ENCODE measurements at places on chromosomes 3 and 15.

DNA sequence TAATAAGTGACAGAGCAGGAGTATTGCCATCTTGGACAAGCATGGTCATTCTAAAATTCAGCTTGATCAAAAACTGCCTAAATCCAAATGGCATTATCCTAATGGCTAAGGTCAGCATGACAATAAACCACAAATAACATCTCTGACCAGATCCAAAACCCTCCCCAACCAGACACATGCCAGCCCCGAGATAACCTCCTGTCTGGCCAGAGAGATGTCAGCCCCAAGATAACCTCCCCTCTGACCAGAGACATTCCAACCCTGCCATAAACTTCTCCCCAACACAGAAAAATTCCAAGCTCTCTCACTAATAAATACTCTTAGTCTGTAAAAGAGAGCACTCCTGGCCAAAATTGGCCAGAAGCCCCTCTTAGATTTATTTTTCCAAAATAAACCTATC is 470.5 kb upstream of the UBE2E2 start:
- DNase-seq = no peak

- no peak for DNase-seq
These were observed 482 bp upstream of the OGG1 start for GRCh38 chr3:9749296-9749644.

- DNase-seq = no peak
These were observed 6.5 kb upstream of the TM4SF19 start for GRCh38 chr3:196344663-196345062.

GRCh38 chr3:112456147-112456546 is 43.1 kb downstream of the BTLA start:
- no peak for DNase-seq

DNA sequence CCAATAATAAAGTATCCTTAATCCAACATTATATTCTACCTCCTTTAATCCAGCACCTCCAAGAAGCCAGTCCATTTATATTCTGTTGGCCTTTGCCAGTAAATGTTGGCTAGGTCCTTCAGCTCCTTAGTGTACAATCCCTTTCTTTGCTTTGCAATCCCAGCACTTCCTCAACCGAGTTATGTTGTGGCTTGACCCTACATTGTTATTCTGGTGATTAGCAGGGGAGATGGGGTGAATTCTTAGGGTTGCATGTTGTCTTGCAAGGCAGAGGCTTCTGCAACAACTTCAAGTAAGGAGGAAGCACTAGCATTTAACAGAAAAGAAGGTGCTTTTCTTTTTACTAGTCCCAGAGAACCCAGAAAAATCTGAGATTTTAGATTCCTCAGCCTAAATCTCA is 127.2 kb downstream of the CD47 start:
- no peak for DNase-seq

- no peak for DNase-seq
These were observed 88.3 kb upstream of the PPIB start for GRCh38 chr15:64251121-64251520.

DNA sequence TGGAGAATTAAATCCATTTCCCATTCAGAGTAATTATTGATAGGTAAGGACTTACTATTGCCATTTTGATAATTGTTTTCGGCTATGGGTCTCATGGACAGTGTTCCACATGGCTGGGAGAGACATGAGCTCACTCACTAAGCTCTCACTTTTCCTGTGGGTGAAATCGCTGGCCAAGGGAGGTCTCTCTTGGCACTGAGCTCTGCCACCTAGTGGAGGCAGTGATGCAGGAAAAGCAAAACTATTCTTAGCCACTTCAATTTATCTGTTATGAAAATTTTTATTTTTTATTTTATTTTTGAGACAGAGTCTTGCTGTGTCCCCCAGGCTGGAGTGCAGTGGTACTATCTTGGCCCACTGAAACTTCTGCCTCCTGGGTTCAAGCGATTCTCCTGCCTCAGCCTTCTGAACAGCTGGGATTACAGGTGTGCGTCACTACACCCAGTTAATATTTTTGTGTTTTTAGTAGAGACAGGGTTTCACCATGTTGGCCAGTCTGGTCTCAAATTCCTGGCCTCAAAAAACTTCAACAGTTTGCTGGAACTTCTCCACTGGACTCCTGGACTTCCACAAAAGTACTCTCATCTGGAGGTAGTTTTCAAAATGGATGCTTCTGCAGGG is 4.7 kb upstream of the RNF13 start:
- DNase-seq = peak; percentile 65

DNA sequence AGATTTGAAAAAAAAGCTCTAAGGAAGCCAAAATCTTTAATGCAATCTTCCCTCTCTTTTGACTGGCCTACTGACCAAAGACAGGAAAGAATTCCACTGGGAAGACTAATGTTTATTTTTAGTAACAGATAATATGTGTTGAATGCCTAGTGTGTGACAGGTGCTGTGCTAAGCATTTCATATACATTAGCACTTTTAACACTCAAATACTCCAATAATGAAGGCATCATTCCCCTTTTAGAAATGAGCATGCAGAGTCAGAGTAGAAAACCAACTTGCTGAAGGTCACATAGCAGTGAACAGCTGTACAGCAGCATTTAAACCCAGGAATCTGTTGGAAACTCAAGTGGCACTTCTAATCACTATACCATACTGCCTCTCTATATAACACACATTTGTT is 170.6 kb downstream of the MINAR1 start:
- no peak for DNase-seq

- no peak for DNase-seq
These were observed 419.4 kb upstream of the ADAMTS9 start for GRCh38 chr3:65107174-65107573.

- DNase-seq = no peak
These were observed 10.1 kb downstream of the SLC51B start for GRCh38 chr15:65055201-65055870.

- DNase-seq = no peak
These were observed 679 bp upstream of the MYD88 start for GRCh38 chr3:38137615-38138348.

DNA sequence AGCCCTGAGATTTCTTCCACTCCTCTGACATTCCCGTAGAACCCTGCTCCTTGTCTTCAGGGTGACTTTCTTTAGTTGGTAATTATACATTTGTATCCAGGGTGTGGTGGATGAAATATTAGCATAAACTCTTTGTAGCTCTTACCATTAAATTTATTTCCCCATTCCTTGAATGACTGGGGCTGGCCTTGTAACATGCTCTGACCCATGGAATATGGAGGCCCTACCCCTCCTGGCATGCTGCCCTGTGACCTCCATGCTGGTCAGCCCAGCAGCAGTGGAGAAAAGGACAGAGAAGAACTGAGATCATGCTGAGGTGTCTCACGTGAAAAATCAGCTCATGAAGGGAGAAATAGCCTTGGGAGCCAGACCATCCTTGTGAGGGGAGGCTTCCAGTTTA is 96.1 kb upstream of the PROK2 start:
- DNase-seq = no peak

DNA sequence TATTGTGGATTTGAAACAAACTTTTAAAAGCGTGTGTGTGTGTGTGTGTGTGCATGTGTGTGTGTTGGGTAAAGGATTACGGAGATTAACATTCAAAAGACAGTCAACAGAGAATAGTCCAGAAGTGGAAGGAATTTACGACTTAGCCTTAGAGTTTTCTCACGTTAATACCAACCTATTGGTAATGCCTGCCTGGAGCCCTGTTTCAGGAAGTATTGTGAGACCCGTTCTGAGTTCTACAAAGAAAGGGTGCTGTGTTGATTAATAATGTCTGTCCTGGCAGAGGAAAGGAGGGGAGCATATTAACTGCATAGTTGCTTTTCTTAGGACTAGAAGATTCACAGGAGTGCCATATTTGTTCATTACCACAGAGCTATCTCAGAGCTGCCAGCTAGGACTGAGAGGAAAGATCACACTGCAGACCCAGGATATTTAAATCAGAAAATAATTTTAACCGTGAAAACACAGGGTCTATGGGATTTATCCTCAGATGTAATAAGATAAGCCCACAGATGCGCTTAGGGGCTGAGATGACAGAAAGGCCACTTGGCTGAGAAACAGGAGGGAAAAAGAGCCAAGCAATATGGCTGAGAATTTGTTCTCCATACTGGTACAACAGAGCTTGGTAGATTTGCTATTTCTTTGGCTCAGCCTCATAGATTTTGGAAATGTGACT is 40.5 kb upstream of the FRMD4B start:
- DNase-seq = no peak

DNA sequence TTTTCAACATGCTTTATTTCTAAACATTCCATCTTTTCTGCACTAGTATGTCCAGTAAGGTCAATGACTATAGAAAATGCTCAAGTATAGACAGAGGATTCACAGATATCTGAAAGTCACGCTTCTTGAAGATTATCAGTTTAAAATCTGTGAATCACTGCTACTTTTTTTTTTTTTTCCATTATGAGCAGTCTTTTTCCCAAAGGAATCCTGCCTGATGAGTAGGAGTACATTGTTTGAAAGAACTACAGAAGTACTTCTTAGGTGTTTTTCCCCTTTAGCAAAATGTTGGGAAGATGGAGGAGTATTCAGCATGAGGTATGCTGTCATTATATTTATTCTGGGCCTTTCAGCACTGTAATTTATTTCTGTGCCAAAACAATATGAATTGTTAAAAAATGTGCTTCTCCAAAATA is 266.2 kb downstream of the NLGN1 start:
- no peak for DNase-seq

DNA sequence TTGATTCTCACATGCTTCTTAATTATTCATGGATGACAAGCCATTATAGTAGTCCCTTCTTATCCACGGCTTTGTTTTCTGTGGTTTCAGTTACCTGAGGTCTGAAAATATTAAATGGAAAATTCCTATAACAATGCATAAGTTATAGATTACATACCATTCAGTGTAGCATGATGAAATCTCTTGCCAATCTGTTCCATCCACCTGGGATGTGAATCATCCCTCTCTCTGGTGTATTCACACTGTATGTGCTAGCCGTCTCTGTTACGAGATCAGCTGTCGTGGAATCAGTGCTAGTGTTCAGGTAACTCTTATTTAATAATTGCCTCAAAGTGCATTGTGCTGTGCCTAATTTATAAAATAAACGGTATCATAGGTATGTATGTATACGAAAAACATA is 5.2 kb downstream of the WDR5B start:
- DNase-seq = no peak

- no peak for DNase-seq
These were observed 32.3 kb upstream of the SLC6A1 start for GRCh38 chr3:10960255-10960654.

DNA sequence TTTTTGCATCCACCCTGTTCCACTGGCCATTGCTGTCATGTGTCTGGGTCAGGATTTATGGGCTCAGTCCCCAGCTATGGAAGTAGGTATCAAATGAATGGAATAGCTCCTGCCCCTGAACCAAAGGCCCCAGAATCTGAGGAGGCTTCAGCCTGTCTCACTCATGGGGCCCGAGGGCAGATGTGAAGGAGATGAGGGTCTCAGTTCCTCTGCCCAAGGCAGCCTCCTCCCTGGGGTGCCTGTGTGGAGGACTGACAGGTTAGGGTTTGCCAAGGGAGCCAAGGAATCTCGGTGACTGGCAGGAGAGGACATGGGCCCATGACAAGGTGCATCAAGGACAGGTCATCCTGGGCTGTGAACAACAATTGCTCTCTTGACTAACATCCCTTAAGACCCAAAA is 70.4 kb downstream of the CPN2 start:
- no peak for DNase-seq

GRCh38 chr15:74127255-74127953 is 3.0 kb upstream of the ISLR2 start:
- DNase-seq = peak; percentile 86

- DNase-seq = no peak
These were observed 62.8 kb downstream of the NBEAL2 start for GRCh38 chr3:47042231-47042791.

DNA sequence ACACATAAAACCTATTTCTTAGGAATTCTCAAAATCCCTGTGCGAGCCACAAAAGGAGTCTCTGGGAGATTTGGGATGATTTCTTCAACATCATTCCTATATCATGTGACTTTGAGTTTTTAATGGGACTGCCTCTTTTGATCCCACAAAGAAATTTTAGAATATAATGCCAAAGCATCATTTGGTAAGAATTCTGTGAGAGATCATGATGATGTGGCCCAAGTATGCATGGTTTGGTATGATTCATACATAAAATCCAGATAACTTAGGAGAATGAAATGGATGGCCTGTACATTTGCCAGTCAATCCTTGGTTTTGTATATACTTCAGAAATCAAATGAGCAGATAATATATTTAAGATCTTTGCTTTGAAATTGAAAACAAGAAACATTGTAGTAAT is 61.3 kb downstream of the UBE2E2 start:
- DNase-seq = no peak

DNA sequence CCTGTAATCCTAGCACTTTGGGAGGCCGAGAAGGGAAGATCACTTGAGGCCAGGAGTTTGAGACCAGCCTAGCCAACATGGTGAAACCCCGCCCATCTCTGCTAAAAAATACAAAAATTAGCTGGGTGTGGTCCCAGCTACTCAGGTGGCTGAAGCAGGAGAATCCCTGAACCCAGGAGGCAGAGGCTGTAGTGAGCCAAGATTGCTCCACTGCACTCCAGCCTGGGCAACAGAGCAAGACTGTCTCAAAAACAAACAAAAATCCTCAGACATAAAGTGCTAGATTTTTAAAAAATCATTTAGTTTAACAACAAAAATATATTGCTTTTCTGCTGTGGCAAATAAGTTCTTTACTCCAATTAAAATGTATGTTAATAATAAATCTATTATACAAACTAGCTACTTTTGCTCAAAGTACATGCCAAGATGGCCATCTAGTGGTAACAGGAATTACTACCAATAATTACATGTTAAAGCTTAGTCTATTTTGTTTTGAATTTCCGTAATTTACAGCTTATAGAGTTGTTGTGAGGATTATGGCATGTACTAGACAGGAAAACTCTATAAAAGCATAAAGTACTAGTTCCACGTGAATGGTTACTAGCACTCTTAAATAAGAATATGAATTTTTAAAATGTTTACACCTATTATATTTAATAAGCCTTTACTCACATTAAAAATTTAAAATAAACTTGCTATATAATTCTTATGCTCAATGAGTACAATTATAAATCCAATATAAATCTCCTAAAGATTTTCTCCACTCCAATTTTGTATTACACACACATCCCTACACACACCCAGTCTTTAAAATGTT is 39.0 kb downstream of the GABPB1 start:
- peak; percentile 11 for DNase-seq

GRCh38 chr15:92438471-92438870 is 44.8 kb downstream of the ST8SIA2 start:
- peak; percentile 57 for DNase-seq

GRCh38 chr3:19229086-19229485 is 80.8 kb downstream of the KCNH8 start:
- no peak for DNase-seq
